ENCODE measurements at places on chromosomes 1 and 21.

GRCh38 chr1:56566061-56566744 lies 13.2 kb downstream of the PLPP3 start:
- DNase-seq = no peak

DNA sequence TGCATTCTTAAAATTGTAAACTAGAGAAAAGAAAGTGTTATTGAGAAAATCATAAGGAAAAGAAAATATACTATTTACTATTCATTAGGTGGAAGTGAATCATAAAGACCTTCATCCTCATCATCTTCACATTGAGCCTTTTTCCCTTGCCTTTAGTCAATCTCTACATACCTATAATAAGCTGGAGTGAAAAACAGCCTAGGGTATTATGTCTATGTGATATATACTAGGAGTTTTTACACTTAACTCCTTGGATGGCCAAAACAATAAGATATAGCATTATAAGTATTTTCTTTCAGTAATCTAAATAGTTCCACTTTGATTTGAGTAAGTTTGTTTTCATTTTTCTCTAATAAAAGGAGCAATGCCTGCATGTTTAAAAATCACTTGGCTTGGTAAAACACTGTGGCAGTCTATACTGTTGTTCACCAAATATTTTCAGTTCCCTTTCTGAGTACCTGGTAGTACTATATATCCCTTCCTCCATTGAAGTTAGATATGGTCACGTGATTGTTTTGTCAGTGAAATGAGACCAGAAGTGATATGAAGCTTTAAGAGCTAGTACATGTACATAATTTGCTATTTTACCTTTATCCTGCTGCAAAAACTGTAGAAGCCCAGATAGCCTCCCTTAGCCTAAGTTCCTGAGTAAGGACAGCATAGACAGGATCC lies 78.3 kb downstream of the CLEC20A start:
- no peak for DNase-seq

DNA sequence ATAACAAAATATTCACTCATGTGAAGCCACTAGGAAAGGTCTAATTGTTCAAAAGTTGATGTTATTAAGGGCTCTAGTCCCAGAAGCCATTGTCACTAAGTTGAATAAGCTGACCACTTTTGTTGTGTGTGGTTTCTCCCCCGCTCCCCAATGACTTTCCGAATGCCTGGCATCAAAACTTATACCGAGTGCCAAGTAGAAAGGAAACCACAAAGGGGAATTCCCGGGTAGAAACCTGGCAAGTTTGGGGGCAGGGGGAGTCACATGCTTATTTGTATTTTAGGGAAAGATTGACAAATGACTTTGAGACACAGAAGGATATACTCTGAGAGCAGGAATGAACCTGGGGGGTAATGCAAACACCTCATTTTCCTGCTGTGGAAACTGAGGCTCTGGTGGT lies 154.1 kb downstream of the TGFBR3 start:
- no peak for DNase-seq

- DNase-seq = peak; percentile 28
Observed at GRCh38 chr1:210747890-210748289, 386.1 kb downstream of the KCNH1 start.

GRCh38 chr1:64851664-64852063 lies 106.8 kb downstream of the RAVER2 start:
- no peak for DNase-seq

DNA sequence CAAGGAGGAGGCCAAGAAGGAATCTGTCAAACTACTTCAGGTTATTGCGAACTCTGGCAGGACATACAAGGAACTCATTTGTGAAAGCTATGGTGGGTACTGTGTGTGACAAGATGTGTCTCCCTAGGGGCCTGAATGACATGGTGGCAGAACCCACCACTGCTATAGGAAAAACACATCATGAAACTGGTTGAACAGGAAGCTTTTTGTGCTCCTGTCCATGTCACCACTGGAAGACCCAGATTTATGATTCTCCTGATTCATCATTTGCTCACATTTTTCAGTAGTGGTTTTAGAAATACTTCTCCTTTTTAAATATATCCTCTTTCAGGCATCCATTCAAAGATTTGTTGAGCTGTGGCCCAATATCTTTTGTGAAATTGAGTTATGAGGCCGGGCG lies 23.6 kb downstream of the ARMH1 start:
- no peak for DNase-seq

DNA sequence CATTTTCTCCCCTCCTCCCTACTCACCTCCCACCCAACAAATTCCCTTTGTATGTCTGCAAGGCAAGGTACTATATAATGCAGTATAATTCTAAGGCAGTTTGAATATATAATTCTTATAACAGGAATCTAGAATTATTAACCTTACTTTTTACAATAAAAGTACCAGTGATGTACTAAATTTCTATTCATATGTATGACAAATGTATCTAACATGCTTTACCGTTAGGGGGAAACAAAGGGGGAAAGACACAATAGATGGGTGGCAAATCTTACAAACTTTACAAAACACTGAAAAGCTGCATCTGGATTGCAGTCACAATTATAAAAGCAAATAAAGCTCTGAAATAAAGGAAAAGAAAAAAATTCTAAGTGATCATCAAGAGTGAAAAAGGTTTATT lies 2.3 kb downstream of the PIK3R3 start:
- no peak for DNase-seq

DNA sequence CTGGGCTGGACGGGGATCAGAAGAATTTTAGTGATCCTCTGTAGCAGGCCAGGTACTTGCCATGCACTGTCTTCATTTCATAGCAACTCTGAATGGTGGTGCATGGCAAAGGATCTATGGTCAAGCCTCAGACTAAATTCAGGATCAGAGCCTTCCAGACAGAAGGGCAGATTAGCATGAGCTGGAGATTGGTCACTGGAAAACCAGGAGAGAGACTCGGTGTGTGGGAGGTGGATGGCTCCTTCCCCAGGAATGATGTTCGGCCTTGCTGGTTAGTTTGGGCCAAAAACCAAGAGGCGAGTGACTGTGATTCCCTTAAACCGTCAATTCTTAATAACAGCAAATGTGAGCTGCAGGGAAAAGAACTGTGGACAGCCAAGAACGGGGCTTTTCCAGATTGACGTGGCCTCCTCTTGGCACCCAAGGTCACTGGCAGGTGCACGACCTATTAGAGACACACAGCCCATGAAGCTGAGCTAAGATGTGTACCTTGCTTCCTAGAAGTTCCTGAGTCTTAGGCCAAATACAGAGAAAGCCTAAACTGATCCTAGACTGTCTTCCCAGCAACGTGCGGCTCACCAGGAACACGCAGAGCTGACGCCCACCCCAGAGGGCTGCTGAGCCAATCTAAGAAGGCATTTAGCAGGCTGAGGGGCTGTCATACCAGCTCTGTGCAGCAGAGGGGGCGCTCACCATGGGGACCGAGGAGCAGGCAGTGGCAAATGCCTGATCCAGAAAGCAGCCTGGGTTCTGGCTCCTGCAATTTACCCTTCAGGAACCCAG lies 18.5 kb downstream of the ALDH4A1 start:
- peak; percentile 82 for DNase-seq

DNA sequence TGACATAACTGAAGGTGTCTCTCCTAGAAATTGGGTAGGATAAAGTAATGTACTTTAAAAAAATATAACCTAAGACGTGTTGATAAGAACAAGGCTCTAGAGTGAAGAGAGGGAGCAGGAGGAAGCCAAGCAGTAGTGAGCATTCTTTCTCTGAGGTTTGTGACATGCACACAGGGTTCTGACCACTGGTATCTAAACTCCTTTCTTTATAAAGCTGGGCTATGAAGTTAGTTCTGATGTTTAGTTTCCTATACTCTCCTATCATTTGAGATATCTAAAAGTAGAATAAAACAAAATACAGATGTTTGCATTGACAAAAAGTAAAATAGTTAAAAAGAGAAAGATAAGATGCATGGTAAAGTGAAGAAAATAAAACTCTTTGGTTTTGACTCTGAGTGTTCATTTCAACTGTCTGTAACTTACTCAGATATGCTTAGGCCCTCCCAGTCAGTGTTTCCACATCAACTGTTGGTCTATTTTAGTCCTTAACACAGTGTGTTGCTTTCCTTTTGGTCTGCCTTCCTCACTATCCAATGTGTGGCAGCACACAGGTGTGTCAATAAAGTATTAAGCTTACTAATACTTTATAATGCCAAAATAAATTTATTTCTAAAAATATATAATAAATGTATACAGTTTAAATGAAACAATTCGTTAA lies 543.5 kb downstream of the PTPRC start:
- DNase-seq = no peak

DNA sequence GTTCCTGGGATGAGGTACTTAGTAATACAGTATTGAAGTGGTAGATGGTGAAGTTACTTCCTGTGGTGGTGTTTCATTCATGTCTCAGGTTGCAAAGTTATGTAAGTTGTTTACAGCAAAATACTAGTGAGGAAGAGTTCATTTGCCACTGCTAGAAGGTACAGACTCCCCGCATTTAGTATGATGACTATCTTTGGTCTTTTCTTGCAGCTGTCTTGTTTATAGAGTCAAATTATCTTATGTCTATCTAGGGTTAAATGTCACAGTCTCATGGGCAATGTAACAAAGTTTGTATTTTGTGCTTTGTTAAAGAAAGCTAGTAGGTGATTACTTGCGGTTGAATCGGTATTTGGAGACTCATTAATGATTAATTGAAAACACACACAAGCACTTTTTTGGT lies 50.2 kb downstream of the LRRC8D start:
- DNase-seq = no peak

GRCh38 chr1:189141056-189141455 lies 1336.6 kb downstream of the BRINP3 start:
- no peak for DNase-seq

GRCh38 chr1:178869119-178869697 lies 1.7 kb downstream of the ANGPTL1 start:
- DNase-seq = no peak

DNA sequence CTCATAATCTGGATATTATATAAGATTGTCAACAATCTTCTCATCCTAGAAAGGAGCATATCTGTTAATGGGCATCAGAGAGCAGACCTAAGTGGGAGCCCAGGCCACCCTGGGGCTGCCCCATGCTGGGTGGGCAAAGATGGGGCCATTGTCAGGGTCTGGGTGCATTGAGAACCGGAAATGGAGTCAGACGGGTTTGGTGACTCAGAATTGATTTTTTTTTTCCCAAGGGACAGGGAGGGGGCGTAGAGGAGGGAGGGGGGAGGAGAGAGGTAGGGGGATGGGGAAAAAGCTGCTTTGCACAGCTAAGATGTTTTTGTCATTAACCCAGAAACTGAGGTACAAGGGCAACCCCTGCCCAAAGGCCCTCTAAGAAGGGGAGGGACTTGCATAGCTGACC lies 1.3 kb downstream of the ATXN7L2 start:
- DNase-seq = no peak

DNA sequence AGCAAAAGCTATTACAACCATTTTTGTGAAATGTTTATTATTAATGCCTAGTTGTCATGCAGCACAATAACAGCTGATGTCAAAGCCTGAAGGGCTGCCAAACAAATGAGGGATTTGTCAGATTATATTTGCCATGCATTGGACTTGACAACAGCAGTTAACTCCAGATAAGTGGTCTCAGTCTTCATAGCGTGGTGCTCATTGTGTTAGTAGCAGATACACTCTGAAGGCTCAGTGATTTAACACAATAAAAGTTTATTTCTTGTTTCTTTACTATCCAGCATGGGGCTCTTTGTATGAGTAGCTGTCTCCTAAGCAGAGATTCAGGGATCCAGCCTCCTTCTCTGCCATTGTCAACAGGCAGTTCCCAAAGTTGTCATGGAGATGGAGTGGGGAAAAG lies 76.0 kb upstream of the PTGFRN start:
- no peak for DNase-seq

GRCh38 chr1:158154501-158154900 lies 26.2 kb upstream of the CD1D start:
- no peak for DNase-seq

DNA sequence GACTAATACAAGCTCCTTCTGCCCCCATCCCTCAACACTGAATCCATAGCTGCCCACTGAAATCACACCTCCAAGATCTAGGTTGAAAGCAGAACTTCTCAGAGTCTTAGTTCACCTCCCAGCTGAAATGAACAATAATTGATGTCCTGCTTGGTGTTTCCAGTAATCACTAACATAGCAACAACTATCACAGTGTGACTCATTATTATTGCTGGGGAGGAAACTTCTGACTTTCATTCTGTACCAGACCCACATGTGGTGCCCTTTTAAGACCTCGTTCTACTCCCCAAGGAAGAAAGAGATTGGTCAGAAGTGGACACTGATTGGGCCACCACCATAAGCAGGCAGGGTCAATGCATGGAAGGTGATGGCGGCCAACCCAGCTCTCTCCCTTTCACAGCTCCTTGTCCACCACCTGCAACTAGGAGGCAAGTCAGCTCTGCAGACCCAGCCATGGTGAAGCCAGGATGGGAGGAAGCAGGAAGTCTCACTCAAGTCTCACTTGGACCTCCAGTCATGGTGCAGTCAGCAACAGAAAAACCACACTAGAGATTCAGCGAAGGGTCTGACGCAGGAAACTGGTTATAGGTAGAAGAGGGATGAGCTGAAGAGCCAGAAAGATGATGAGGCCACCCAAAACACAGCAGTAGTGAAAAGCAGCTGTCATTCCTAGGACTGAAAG lies 720.2 kb downstream of the PTPRU start:
- DNase-seq = no peak

DNA sequence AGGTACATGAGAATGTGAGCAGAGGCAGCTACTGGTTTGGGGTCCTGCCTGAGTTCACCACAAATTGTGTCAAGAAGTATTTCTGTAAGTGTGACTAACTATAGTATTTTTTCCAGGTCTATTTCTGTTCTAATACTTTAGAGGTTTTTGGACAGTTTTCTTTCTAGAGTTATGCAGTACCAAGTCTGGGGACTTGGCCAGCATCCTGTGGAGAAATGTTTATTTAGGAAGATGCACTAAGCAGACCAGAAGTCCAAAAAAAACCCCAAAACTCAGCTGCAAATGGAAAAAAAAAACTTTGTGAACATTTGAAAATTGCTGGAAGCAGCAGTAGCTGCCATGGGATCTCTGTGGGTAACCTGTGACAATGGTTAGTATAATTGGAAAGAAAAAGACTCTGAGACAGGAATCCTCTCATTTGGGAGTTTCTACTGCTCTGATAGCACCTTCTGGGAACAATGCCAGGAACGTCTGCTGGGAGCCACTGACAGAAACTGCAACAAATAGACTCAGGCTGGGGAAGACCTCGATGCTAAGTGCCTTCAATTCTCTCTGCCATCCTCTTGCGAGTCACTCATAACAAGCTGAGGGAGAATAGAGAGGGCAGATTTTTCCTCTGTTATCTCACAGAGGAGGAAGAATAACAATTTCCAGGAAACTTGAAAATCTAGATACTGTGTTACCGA lies 37.6 kb downstream of the OR10R2 start:
- DNase-seq = no peak

- DNase-seq = no peak
Observed at GRCh38 chr1:210332719-210333398, 4.2 kb downstream of the HHAT start.

DNA sequence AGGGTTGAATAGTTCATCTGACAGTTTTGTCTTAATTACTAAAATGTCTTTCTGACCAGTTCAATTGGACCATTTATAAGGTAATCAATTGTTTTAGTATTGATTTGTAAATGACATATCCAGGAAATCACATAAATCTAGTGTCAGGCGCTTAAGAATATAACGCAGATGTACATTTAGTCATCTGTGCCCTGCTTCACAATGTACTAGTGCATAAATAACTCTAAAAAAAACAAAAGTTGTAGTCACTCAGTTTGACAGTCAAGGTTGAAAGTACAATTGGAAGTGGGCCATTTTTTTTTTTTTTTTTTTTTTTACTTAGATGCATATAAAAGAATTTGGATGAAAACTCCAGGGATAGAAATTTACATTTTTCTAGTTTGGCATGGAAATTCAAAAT lies 490.4 kb downstream of the PTPRC start:
- DNase-seq = no peak
